ENCODE measurements at places on chromosomes 7 and 10. TPM values are rescaled to one million over a fixed set of nuclear protein-coding genes. Genes with fewer than 3 reads are reported as not detected.

PPP1R17 gene
- total RNA-seq: not detected

RAPGEF5 gene
- total RNA-seq: 0.06 TPM

ADAM12 gene
- total RNA-seq: 4.0 TPM

PRKAG2 gene
- total RNA-seq: 43.9 TPM

ZPBP gene
- total RNA-seq: not detected

CPVL gene
- total RNA-seq: 0.53 TPM

FBXL13 gene
- 0.21 TPM for total RNA-seq

TRAPPC14 gene
- total RNA-seq: 12.4 TPM

ZNF107 gene
- total RNA-seq: 2.5 TPM

ASCC1 gene
- total RNA-seq: 35.8 TPM

FAM180A gene
- total RNA-seq: 0.05 TPM

NANOS1 gene
- total RNA-seq: 2.9 TPM

IRF5 gene
- 15.3 TPM for total RNA-seq

TAS2R41 gene
- total RNA-seq: not detected

TLX1 gene
- total RNA-seq: not detected

PLOD3 gene
- total RNA-seq: 82.6 TPM

PRSS37 gene
- not detected for total RNA-seq

GHRHR gene
- not detected for total RNA-seq

GOLGA7B gene
- total RNA-seq: 3.4 TPM

HEPACAM2 gene
- not detected for total RNA-seq

PRPS1L1 gene
- total RNA-seq: not detected

KLLN gene
- total RNA-seq: 0.48 TPM

ZNF438 gene
- 1.7 TPM for total RNA-seq

DNA2 gene
- total RNA-seq: 8.4 TPM

ITPRID1 gene
- total RNA-seq: not detected

MACC1 gene
- not detected for total RNA-seq

HERPUD2 gene
- total RNA-seq: 19.8 TPM

CYP2C18 gene
- total RNA-seq: 0.06 TPM

WDFY4 gene
- 0.07 TPM for total RNA-seq

MARCHF5 gene
- 35.2 TPM for total RNA-seq

AKR1C8 gene
- total RNA-seq: not detected

ZNF282 gene
- total RNA-seq: 24.8 TPM
